CD8-positive, alpha-beta memory T cell (primary cell): ENCODE measurements at places on chromosomes 16 and 17. TPM values are rescaled to one million over a fixed set of nuclear protein-coding genes. Genes with fewer than 3 reads are reported as not detected.

DNA sequence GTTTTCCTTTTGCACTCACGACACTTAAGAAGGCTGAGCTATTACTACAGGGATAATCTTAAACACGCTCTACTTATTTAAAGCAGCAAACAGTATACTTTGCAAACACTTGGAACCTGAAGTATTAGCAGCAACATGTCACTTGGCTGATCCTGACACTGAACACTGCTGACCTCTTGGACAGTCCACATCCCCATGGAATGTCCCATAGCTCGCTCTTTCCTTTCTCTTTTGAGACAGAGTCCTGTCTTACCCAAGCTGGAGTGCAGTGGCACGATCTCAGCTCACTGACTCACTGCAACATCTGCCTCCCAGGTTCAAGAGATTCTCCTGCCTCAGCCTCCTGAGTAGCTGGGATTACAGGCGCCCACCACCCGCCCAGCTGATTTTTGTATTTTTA lies 26.4 kb downstream of the SMYD4 start:
- no peak for DNase-seq

DNA sequence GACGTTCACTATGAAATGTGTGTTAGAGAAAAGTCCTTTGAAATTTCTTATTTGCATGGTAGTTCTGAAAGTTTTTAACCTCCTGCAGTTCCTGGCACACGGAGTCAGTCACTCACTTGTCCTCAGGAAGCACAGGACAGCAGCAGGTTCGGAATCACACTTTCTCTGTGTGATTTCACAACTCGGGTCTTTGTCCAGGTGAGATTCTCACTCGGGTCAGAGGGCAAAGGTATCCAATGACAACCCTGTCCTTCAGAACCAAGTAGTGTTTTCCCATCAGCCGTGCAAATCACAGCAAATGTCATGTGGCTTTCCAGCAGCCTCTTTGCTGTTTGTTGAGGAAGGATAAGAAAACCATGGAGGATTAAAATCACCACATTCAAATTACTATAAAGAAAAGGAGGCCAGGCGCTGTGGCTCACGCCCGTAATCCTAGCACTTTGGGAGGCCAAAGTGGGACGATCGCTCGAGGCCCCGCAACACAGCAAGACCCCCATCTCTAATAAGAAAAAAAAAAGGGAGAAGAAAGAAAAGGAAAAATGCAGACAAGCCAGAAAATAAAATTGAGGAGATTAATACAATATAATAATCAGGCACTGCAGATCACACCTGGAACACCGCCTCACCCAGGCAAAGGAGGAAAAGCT lies 22.0 kb downstream of the ADCY9 start:
- DNase-seq: no peak

DNA sequence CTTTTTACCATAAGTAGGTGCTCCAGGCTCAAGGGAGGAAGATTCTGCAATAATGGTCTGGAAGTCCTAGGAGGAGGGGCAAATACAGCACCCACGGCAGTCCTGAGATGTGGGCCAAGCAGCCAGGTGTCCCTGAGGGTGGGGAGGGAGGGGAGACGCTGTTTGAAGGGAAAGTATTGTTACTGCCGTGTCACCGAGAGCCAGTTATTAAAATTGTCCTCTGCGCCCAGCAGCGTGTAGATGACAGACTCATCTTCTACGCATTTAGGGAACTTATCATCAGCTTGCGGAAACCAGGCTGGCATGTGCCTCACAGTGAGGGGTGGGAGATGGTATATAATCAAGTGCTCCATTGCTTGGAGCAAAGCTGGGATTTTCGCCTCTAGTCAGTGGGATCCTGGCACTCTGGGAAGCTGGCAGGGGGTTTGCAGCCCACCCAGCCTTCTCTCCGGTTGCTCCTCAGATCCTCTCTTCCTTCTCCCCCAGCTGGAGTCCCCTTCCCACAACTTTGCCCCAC lies 104.6 kb downstream of the OR1D5 start:
- no peak for DNase-seq

- DNase-seq: no peak
Measured at GRCh38 chr16:19384656-19385055, 33.0 kb upstream of the TMC5 start.

GRCh38 chr17:8231701-8232100 lies 16.2 kb downstream of the CTC1 start:
- DNase-seq: no peak

- no peak for DNase-seq
Measured at GRCh38 chr16:69741951-69742904, 12.5 kb downstream of the NOB1 start.

- no peak for DNase-seq
Measured at GRCh38 chr16:886084-886543, 84.7 kb downstream of the LMF1 start.

GRCh38 chr16:85215478-85216118 lies 103.3 kb upstream of the CIBAR2 start:
- DNase-seq: no peak

GRCh38 chr17:33127706-33128105 lies 136.1 kb downstream of the SPACA3 start:
- no peak for DNase-seq

The C16orf74 gene
- 1.1 TPM for total RNA-seq

The CSH1 gene
- not detected for total RNA-seq

The KRTAP2-3 gene
- not detected for total RNA-seq

The PYY gene
- total RNA-seq: not detected

The UBALD2 gene
- total RNA-seq: 133 TPM

The WNT9B gene
- total RNA-seq: not detected

The SARM1 gene
- total RNA-seq: 35.3 TPM

The MSI2 gene
- total RNA-seq: 58.0 TPM

The WFIKKN2 gene
- not detected for total RNA-seq

The SHISA6 gene
- total RNA-seq: not detected
